ENCODE measurements at places on chromosomes 4 and X.

- no peak for DNase-seq
Measured at GRCh38 chr4:2082627-2083026, 23.5 kb downstream of the NAT8L start.

GRCh38 chrX:49848275-49848674 lies 19.2 kb downstream of the PAGE4 start:
- no peak for DNase-seq

DNA sequence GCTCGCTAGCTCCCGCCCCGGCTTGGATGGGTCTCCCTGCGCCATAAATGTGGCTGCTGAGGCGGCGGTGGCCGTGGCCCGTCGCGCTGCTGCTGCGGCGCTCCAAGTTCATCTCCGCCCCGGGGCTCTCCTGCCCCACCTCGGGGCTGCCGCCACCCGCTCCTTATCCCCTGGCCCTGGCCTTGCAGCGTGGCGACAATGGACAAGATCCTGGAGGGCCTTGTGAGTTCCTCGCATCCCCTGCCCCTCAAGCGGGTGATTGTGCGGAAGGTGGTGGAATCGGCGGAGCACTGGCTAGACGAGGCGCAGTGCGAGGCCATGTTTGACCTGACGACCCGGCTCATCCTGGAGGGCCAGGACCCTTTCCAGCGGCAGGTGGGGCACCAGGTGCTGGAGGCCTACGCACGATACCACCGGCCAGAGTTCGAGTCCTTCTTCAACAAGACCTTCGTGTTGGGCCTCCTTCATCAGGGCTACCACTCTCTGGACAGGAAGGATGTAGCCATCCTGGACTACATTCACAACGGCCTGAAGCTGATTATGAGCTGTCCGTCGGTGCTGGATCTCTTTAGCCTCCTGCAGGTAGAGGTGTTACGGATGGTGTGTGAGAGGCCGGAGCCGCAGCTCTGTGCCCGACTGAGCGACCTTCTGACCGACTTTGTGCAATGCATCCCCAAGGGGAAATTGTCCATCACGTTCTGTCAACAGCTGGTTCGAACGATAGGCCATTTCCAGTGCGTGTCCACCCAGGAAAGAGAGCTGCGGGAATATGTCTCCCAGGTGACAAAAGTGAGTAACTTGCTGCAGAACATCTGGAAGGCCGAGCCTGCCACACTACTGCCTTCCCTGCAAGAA lies 763 bp downstream of the USP38 start:
- peak; percentile 17 for DNase-seq

- DNase-seq = no peak
Measured at GRCh38 chr4:41207291-41207831, 7.0 kb downstream of the APBB2 start.

DNA sequence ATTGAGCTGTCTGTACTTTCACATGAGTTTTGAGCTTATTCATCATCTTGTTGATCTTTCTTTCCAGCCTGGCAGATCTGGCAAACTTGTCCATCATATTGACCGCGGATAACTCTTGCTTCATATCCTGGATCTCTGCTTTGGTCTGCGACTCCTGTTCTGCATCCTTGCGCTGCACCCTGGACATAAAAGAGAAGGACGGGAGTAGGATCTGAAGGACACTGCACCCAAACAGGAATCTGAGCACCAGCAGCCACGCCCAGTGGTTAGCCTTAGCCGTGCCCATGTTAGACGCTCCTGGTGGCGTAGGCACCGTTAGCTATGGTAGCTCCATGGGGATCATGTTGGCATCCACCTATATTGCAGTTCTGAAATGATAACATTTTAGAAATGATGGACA lies 56.6 kb downstream of the LARP7 start:
- no peak for DNase-seq

GRCh38 chr4:7591409-7592053 lies 156.8 kb upstream of the PSAPL1 start:
- no peak for DNase-seq

GRCh38 chrX:12994321-12994720 lies 19.4 kb downstream of the TMSB4X start:
- DNase-seq = no peak

GRCh38 chr4:145347684-145348083 lies 134.0 kb upstream of the SMAD1 start:
- DNase-seq = no peak

DNA sequence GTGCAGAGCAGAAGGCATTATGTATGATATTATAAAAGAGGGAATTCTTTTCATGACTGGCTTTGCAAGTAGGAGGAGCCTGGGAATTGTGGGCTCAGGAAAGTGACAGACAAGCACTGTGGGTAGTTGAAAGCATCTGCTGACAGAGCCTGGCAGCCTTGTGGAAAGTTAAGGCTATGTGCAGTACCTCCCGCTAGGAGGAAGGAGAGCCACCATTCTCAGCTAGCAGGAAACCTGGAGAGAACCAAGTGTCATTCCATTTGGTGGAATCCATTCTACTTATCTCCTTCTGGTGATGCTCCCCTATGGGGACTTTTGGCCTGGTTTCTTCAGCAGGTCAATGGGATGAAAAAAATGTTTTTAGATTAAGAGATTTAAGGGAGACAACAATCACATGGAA lies 81.8 kb downstream of the ASB9 start:
- DNase-seq = no peak

DNA sequence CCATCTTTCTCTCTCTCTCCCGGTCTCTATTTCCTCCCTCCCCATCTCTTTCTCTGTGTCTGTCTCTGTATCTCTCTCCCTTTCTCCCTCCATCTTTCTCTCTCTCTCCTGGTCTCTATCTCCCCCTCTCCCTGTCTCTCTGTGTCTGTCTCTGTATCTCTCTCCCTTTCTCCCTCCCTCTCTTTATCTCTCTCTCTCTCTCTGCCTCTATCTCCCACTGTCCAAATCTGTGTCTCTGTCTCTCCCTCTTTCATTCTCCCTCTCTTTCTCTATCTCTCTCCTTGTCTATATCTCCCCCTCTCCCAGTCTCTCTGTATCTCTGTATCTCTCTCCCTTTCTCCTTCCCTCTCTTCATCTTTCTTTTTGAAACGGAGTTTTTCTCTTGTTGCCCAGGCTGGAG lies 23.6 kb downstream of the IL3RA start:
- DNase-seq = no peak

- no peak for DNase-seq
Measured at GRCh38 chr4:140448830-140449229, 21.4 kb upstream of the CLGN start.

DNA sequence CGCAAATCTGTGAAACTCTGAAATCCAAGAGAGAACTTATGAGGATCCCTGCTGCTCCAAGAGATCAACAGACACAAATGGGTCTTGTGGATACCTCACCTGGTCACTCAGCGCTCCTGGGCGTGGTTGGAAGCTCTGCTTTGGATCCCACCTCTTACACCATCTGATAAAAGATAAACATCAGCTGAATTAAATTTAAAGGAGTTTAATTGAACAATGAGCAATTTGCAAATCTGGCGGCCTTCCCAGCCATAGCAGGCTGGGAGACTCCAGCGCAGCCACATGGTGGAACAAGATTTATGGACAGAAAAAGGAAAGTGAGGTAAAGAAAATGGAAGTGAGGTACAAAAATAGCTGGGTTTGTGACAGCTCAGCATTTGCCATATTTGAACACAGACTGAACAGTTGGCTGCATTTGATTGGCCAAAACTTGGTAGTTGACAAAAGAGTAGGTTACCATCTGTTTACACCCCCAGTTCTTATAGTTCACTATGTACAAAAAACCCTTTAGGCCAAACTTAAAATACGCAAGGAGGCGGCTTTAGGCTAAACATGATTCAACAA lies 437.3 kb upstream of the NDST3 start:
- DNase-seq = no peak

GRCh38 chrX:15866147-15866546 lies 11.5 kb upstream of the AP1S2 start:
- DNase-seq = no peak

DNA sequence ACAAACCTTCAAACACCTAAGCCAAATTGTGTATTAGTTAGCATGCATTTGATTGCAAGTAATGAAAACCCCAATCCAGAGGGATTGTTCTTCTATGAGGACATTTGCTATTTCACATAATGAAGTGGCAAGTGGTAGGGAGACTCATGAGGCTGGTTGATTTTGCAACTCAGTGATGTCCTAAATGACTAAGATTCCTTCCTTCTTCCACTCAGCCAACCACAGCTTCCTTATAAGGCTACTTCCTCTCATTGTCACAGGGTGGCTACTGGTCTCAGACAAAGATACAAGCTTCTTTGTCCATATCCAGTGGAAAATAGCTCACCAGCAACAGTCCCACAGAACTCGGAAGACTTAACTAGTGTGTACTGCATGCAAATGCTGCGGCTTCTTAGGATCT lies 5.3 kb upstream of the OTC start:
- DNase-seq = peak; percentile 38

GRCh38 chrX:130523460-130524394 lies 121.9 kb downstream of the RBMX2 start:
- DNase-seq = peak; percentile 73

DNA sequence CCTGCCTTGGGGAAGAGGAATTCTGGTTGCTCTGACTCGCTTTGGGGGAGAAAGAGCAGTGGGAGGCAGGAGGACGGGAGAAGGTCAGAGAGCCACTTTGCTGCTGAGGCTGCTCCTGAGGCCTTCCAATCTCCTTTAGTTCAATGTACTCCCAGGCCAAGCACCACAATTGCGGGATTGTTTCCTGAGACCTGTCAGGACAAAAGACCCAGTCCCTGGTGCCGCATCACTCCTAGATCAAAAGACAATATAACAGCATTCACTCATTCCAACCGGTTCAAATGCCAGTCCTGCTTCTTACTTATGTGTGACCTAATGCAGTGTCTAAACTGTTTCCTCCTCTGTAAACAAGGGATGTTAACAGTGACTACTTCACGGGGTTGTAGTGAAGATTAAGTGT lies 106.4 kb downstream of the TRIML1 start:
- DNase-seq = no peak

DNA sequence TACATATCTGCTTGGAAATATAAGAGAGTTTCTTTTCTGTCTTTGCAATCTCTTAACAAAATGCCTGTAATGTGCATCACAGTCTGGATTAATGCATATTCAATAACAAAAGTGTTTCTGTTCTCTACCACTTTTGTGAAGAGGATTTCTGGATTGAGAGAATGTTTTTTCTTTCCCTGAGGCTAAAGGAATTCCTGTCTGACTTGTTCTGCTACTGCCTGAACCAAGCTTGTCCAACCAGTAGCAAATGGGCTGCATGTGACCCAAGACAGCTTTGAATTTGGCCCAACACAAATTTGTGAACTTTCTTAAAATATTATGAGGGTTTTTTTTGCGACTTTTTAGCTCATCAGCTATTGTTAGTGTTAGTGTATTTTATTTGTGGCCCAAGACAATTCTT lies 1133.9 kb downstream of the SH3BGRL start:
- no peak for DNase-seq

DNA sequence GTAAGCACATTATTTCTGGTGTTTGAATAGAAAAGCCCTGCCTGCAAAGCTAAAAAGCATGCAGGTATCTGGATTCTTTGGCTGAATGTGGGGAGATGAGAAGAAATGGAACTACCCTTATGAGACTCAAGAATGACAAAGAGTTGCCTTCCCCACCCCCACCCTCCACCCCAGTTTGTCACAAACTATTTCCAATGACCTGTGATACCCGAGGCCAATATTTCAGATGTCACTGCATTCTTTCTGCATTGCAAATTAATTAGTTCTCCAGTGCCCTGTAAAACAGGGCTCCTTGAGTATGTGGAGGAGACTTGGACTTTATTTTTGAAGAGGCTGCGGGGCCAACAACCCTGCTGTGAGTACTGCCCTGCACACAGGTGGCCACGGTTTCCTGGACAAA lies 116.4 kb downstream of the ZNF827 start:
- DNase-seq = no peak

DNA sequence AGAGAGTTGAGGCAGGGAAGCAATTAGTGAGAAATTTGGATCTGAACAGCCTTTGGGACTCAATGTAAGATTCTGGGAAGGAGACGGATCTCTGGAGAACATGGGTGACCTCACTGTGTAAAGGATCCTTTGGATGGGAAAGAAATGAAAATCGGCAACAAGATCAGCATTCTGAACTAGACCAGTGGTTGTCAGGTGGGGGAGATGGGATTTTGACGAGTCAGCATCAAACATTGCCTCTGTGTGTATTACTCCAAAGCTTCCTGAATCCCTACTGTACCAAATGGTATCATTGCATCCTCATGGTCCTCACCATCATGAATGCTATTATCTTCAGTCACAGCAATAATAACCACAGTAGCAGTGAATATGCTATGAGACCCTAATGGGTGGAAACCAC lies 52.8 kb downstream of the PGRMC2 start:
- DNase-seq = no peak

GRCh38 chr4:104351706-104352105 lies 143.0 kb downstream of the CXXC4 start:
- no peak for DNase-seq

GRCh38 chrX:132741689-132742088 lies 216.7 kb downstream of the HS6ST2 start:
- no peak for DNase-seq

GRCh38 chrX:115690511-115691216 lies 129.7 kb downstream of the PLS3 start:
- peak; percentile 73 for DNase-seq
